ENCODE measurements at places on chromosomes 16 and 17.

GRCh38 chr16:23821875-23822688, 13.7 kb upstream of the PRKCB start:
- H3K4me3 ChIP-seq: no peak overlapping the region
- no peak overlapping the region for H3K27ac ChIP-seq
- H3K36me3 ChIP-seq: no peaks in the 10 kb centered on the region
- no peaks in the 10 kb centered on the region for H3K27me3 ChIP-seq
- peaks cover 19% of the 10 kb centered on the region for H3K4me1 ChIP-seq

DNA sequence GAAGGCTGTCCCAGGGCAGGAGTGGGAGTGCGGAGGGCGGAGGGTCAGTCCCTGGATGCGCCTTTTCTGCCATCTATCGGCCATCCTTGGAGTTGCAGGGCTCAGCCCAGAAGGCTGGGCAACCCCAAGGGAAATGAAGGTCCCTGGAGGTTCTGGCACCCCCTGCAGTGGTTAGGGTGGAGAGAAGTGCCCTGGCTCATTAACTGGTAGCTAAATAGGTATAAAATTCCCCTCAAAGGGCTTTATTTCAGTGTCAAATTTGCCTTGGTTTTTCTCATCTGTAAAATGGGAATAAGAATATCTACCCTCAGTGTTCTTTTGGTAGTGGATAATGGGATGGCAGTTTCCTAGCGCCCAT, 22.4 kb downstream of the C17orf75 start:
- H3K27ac ChIP-seq: no peak overlapping the region
- no peaks in the 10 kb centered on the region for H3K36me3 ChIP-seq
- peaks cover 8% of the 10 kb centered on the region for H3K27me3 ChIP-seq
- peak; percentile 93 for ATAC-seq
- peaks cover 4% of the 10 kb centered on the region for H3K4me1 ChIP-seq
- H3K4me3 ChIP-seq: peak overlapping the region; percentile 69

DNA sequence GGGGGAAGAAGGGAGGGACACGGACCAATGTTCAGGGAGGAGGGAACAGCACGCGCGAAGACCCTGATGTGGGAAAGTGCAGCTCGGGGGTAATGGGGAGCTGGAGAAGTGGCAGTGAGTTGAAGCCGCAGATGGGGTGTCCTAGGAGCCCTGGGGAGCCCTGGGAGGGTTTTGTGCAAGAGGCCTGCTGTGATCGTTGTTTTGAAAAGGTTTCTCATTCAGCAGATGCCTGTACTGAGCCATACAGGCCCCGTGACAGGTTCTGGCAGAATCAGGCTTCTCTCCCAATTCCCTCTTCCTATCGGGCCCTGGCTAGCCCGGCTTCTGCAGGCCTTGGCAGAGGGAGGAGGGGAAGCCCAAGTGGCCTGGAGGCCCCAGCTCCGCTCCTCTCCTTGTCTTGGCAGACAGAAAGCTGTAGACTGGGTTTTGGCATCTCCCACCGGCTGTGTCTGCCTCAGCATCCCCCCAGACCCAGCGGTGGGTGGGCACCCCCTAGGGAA, 38.4 kb upstream of the EMP2 start:
- no peak for ATAC-seq
- H3K4me3 ChIP-seq: no peak overlapping the region
- no peaks in the 10 kb centered on the region for H3K36me3 ChIP-seq
- H3K27ac ChIP-seq: no peak overlapping the region

GRCh38 chr16:69565671-69566239, at the start of gene NFAT5:
Gene NFAT5, plus strand, starts transcription at chr16:69565966. Its CDS starts 336 bp downstream, at chr16:69566302.
- H3K4me1 ChIP-seq: peaks cover 20% of the 10 kb centered on the region
- peak; percentile 49 for ATAC-seq
- H3K36me3 ChIP-seq: peaks cover 56% of the 10 kb centered on the region
- H3K27ac ChIP-seq: peak within 1 kb of the TSS; percentile 100
- H3K4me3 ChIP-seq: peak within 1 kb of the TSS; percentile 100
- H3K27me3 ChIP-seq: no peaks in the 10 kb centered on the region

DNA sequence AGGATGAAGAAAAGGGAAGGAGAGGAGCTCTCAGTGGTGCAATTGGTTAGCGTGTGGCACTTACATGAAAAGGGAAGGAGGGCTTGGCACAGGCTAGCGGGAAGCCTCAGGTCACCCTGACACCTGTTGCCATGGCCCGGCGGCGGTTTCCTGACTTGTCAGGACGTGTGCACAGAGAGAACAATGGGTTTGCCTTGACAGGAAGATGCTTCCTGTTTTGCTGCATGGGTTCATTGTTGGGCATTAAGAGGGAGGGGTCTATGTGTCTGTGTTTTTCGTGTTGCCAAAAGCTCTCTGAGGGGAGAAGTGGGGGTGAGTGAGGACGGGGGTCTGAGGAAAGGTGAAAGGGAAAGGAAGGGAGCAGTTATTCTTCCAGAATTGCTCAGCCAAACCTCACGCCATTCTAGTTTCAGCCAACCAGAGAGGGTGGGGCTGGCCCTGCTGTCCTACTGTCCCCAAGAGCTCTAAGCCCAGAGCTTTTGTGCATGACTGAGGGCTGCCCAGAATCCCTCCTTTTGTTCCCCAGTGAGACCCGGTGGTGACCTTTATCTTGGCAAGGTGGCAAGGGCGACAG, 17.1 kb upstream of the CCR7 start:
- peak; percentile 81 for ATAC-seq
- no peaks in the 10 kb centered on the region for H3K36me3 ChIP-seq
- peak overlapping the region; percentile 80 for H3K4me3 ChIP-seq
- peaks cover 56% of the 10 kb centered on the region for H3K4me1 ChIP-seq
- peak overlapping the region; percentile 84 for H3K27ac ChIP-seq

DNA sequence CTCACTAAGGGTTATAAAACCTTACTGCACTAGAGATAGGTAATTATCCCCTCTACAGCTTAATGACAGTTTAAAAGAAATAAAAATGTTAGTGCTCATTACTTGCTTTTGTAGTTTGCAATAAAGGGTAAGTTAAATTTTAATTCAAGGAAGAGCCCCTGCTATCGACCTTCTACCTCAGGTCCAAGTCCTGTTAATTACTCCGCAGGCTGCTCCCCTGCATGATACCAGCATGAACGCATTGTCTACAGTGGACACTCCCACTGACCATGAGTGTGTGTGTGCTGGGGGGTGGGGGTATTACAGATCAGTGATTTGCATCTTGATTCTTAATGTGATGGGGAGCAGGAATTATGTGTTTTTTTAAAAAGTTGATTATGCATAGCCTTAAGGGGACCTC, 103.1 kb downstream of the AATF start:
- H3K36me3 ChIP-seq: peaks cover 87% of the 10 kb centered on the region
- H3K4me1 ChIP-seq: no peaks in the 10 kb centered on the region
- no peaks in the 10 kb centered on the region for H3K27me3 ChIP-seq
- H3K27ac ChIP-seq: no peak overlapping the region

GRCh38 chr16:83882163-83882885, 16.6 kb upstream of the MLYCD start:
- peaks cover 14% of the 10 kb centered on the region for H3K27me3 ChIP-seq
- no peak for ATAC-seq

- H3K27ac ChIP-seq: peak overlapping the region; percentile 55
- H3K36me3 ChIP-seq: no peaks in the 10 kb centered on the region
- H3K4me1 ChIP-seq: peaks cover under 1% of the 10 kb centered on the region
- H3K4me3 ChIP-seq: no peak overlapping the region
- no peaks in the 10 kb centered on the region for H3K27me3 ChIP-seq
- ATAC-seq: no peak
These were observed 359.4 kb downstream of the SLC39A11 start for GRCh38 chr17:72732893-72733618.

All from activated T-helper 17 cell treated with anti-CD3 and anti-CD28 coated beads, Interleukin-2, amount 50 U/mL, for 72 hours (primary cell).